ENCODE measurements at places on chromosomes 16 and 17. TPM values are rescaled to one million over a fixed set of nuclear protein-coding genes. Genes with fewer than 3 reads are reported as not detected.

Gene CNGB1
- total RNA-seq: 50.7 TPM

Gene PIGW
- 4.6 TPM for total RNA-seq

Gene TBC1D3K
- total RNA-seq: not detected

Gene BEAN1
- 5.9 TPM for total RNA-seq

Gene CDH8
- 16.4 TPM for total RNA-seq

Gene LGALS9B
- total RNA-seq: not detected

Gene KLHL10
- total RNA-seq: 0.16 TPM

Gene CACNG3
- total RNA-seq: 4.6 TPM

Gene IGFALS
- 0.55 TPM for total RNA-seq

Gene PRSS22
- 1.2 TPM for total RNA-seq

Gene AKAP1
- 24.7 TPM for total RNA-seq

Gene KRT33B
- not detected for total RNA-seq

Gene TEX14
- 0.71 TPM for total RNA-seq

Gene SMPD3
- total RNA-seq: 34.7 TPM

Gene OMG
- total RNA-seq: 3.0 TPM

Gene TNFRSF17
- not detected for total RNA-seq

Gene PAGR1
- 62.8 TPM for total RNA-seq

Gene GAST
- not detected for total RNA-seq

Gene ZFP3
- 11.7 TPM for total RNA-seq

Gene FNDC8
- total RNA-seq: not detected

Gene PSMD12
- total RNA-seq: 46.6 TPM

Gene POLG2
- total RNA-seq: 20.2 TPM

Gene EPOP
- total RNA-seq: 1.1 TPM

Gene CD19
- total RNA-seq: 0.88 TPM

Gene TBC1D3C
- not detected for total RNA-seq

Gene HOXB4
- total RNA-seq: not detected

Gene CMTM4
- total RNA-seq: 43.5 TPM

Gene SPAG5
- 17.5 TPM for total RNA-seq

Gene KCNJ12
- 9.8 TPM for total RNA-seq

Gene MAP2K3
- 15.3 TPM for total RNA-seq

Gene CCL16
- not detected for total RNA-seq

Gene DHRS7B
- total RNA-seq: 20.0 TPM

Gene PCYT2
- total RNA-seq: 16.2 TPM

Gene PRMT7
- 91.5 TPM for total RNA-seq

Gene CLEC19A
- total RNA-seq: 29.2 TPM

Gene CCL7
- total RNA-seq: not detected

Gene TMEM235
- 1.8 TPM for total RNA-seq

Gene KRT25
- 0.22 TPM for total RNA-seq

Gene GJD3
- total RNA-seq: not detected

Gene SLC47A1
- total RNA-seq: 8.7 TPM

Gene CTRL
- total RNA-seq: 1.5 TPM

Gene GDPD3
- 2.1 TPM for total RNA-seq

Gene EIF1
- 247 TPM for total RNA-seq

Gene CLDN6
- total RNA-seq: not detected

Gene PRSS33
- total RNA-seq: 2.9 TPM

Gene TRPV2
- total RNA-seq: 11.9 TPM

Gene ATP2A1
- total RNA-seq: 46.8 TPM

Gene SLC38A7
- 20.1 TPM for total RNA-seq

Gene ANKFN1
- total RNA-seq: 3.5 TPM

Gene C16orf74
- 23.1 TPM for total RNA-seq

Gene RGS9
- total RNA-seq: 20.2 TPM

Data from camera-type eye (tissue), 1 donor.